Daoy (cell line): ENCODE measurements at places on chromosomes 2 and 18. TPM values are rescaled to one million over a fixed set of nuclear protein-coding genes. Genes with fewer than 3 reads are reported as not detected.
A peak's percentile ranks its signal among the peaks of the same experiment; 100 is the strongest.

Gene MBP
- 0.21 TPM in 1 of 2 replicates, not detected in the other for total RNA-seq

Gene SNTG2
- not detected in 2 replicates for total RNA-seq

DNA sequence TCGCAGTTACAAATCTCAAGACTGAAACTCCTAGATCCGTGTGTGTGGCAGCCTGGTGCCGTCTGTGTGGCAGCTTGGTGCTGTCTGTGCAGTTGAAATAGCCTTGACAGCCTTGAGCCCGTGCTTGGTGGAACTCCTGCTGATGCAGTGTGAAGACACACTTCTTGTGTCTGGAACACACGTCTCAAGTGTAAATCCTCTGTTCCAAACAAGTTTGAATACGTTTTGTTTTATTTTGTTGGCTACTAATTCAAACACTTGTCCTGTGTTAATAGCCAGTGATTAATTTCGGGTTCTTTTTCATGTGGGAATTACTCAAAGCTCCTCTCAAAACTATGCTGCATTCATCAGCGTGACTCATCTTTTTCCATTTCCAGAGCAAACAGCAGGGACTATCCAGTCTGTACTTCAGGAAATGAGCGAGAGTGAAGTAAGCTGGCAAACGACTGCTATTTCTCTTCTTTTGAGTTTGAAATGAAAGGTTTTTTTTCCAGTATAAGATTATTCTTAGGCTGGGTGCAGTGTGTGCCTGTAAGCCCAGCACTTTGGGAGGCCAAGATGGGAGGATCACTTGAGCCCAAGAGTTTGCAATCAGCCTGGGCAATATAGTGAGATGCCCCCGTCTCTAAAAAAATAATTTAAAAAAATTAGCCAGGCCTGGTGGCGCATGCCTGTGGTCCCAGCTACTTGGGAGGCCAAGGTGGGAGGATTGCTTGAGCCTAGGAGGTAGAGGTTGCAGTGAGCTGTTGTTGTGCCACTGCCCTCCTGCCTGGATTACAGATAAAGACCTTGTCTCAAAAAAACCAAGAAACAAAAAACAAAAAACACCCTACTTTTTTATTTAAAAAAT lies 152.9 kb downstream of the SPP2 start:
- peak; percentile 93 for DNase-seq

DNA sequence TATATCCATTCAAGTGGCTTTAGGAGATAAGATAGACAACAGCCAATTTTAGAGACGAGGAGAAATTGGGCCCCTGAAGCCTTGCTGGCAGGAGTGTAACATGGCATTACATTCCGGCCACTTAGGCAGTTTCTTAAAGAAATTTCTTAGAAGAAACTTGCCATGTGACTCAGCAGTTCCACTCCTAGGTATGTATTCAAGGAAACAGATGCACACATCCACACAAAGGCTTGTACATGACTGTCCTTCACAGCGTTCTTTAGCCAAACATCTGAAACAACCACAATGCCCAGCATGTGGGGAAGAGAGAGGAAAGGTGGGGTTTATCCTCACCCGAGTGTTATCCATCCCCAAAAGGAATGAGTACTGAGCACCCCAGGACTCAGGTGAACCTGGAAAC lies 107.1 kb downstream of the NFATC1 start:
- no peak for DNase-seq

GRCh38 chr18:29140590-29140989 lies 963.7 kb upstream of the CDH2 start:
- DNase-seq, result no peak

DNA sequence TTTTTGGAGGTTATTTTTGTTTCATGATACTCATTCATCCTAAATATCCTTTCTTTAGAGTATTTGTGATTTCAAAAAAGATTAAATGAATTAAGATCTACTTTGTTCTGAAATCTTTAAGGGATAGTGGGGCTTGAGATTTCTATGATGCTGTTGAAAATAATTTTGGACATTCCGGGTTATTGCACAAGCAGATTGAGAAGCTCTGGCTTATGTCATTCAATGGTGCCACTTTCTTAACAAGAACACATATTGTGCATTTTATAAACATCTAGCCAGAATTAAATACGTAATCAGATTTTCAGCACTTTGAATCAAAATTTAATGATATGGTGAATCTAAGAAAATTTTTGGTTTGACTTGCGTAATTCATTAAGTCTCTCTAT lies 207.7 kb upstream of the COL3A1 start:
- no peak for DNase-seq

DNA sequence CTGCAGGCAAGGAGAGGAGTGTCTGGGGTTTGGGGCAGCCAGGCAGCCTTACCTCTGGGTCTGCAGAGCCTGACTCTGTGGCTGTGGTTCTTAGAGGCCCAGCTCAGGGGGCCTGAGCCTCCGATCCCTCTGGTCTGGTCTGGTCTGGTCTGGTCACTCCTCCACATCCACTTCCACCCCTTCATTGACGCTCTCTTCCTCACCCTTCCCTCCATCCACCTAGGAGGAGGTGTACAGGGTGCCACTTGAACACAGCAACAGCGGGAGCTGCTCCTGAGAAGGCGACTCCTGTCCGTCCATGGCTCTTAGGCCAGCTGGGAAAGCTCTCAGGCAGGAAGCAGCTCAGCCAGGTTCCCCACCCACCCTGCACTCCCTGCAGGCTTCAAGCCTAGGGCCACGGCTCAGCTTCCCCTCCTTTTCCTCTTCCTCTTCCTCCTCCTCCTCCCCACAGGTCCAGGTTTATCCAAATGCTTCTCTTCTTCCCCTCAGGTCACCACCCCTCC lies 16.9 kb downstream of the GPR55 start:
- no peak for DNase-seq

DNA sequence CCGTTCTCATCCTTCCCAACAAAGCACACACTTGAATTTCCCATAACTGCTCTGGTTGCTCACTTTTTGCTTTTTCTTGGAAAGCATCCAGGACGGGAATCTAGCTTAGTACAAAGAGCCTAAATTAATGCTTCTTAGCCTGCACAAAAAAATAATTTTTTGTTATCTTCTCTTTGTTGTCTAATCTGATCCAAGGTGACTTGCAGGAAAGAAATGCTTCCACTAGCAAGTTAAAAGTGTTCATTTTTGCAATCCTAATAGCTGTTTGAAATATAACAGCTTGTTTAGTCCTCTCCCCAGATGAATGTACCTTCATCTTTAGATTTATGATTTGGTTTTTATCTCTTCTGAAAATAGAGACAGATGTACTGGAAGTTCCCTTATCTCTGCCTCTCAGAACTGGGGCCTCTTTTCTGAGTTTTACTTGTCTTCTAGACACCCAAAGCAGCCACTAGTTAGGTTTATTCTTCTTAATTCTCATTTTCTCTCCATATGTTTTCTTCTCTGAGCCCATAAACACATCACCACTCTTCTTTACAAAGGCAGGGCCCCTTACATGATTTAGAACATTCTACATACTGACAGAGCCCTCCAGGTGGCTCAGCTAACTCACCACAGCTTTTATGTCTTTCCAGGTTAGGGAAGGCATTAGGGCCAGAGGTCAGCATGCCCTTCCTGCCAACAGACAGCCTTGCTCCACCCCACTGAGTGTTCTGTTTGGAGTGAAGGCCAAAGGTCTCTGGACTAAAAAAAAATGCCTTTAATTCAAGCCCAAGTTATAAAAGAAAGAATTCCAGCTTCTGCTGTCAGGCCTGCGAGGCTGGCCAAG lies 74.7 kb upstream of the MAP4K3 start:
- no peak for DNase-seq

DNA sequence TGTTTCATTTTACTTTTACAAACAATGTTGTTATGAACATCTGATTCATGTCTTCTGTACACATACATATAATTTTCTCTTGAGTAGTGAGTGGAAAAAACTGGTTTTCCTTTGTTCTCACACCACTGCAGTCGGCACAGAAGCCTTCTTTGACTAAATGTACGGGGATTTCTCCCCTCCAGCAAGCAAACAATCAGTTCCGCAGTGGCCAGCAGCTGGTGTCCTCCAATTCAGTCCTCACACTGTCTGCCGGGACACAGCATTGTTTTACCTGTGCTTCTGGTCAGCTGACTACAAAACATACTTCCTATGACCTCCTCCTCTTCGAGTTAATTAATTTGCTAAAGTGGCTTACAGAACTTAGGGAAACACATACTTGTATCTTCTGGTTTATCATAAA lies 202.8 kb downstream of the WDR7 start:
- no peak for DNase-seq

- no peak for DNase-seq
These were observed 71.2 kb upstream of the CREB1 start for GRCh38 chr2:207458582-207458981.

GRCh38 chr18:42860011-42860410 lies 255.5 kb downstream of the RIT2 start:
- DNase-seq, result no peak

DNA sequence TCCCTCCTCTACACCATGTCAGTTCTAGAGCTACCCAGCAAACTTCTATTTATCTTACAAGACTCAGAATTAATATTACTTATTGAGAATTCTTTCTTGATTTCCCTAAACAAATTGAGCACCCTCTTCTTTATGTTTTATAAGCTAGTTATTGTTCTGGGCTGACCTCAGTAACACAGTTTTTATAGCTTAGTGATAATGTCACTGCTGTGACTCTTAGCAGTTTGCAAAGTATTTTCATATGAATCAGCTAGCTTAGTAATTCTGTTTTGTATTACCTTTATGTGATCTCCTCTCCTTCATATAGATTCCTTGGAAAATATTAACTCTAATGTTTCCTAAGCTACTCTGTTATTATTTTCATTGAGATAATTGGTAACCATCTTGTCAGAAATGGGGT lies 114.9 kb downstream of the PMS1 start:
- DNase-seq, result no peak
